ENCODE measurements at places on chromosomes 5 and 9.
A peak's percentile ranks its signal among the peaks of the same experiment; 100 is the strongest.

- peak; percentile 44 for DNase-seq
These were observed 82.6 kb downstream of the GALNT10 start for GRCh38 chr5:154273028-154273617.

- no peak for DNase-seq
These were observed 391.8 kb upstream of the ZNF608 start for GRCh38 chr5:125138266-125138665.

DNA sequence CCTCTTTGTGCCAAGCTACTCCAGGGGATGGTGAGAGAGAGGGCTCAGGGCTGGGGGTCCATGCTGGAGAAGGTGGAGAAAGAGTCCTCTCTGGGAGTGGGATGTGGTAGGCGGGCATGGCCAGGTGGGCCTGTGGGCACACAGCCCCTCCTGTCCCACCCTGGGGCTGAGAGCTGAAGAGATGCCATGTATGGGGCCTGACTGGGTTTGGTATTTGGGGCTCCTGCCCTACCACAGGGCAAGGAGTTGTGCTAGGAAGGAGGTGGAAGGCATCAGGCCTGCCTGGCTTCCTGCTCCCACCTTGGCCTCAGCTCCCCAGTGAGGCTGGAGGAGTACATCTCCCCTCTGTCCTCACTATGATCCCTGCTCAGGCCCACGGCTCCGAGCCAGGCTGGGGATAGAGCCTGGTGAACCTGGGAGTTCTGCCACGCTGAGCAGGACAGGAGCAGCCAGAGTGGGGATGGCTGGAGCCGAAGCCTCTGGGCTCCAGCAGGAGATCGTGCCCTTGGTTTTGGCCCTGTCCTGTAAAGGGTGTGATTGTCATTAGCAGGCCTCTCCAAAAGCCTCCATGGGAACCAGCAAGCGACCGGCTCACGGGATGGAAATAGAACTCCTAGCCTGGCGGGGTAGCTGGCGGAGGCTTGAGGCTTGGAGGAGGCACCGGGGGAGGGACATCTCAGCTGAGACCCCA is 75.5 kb downstream of the CACNA1B start:
- DNase-seq = no peak

GRCh38 chr9:94867842-94868312 is 141.4 kb downstream of the AOPEP start:
- DNase-seq = peak; percentile 85

DNA sequence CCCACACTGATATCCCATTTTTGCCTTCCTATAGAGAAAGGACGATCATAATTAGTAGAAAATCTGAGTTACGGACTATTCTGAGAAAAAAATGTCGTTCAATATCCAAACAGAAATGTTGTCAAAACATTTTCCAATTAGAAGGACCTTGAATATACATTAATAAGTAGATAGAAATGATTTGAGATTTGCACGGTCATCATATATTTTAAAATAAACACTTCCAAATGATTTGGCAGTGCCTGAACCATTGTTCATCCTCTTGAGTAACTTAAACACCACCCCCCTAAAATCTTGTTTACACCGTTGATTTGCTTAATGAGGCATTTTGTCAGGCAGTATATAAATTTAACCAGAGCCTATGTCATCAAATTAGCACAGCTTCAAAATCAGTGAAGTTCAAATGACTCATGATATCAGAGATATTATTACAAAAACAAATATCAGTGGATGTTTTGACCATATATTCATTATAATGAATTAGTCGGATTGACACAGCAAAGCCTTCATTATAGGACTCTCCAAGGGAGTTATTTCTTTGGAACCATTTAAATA is 105.0 kb downstream of the ACTL7B start:
- DNase-seq = no peak

GRCh38 chr5:73759771-73760170 is 133.8 kb downstream of the ARHGEF28 start:
- no peak for DNase-seq

- no peak for DNase-seq
These were observed 101.4 kb downstream of the ZNF462 start for GRCh38 chr9:106964329-106964728.

- no peak for DNase-seq
These were observed 4.6 kb upstream of the PRDM12 start for GRCh38 chr9:130659699-130660248.
